H1 (cell line): ENCODE measurements at places on chromosomes 7 and 10. TPM values are rescaled to one million over a fixed set of nuclear protein-coding genes. Genes with fewer than 3 reads are reported as not detected.

The TFPI2 gene
- total RNA-seq, result 8.9 and 10.9 TPM in 2 replicates

DNA sequence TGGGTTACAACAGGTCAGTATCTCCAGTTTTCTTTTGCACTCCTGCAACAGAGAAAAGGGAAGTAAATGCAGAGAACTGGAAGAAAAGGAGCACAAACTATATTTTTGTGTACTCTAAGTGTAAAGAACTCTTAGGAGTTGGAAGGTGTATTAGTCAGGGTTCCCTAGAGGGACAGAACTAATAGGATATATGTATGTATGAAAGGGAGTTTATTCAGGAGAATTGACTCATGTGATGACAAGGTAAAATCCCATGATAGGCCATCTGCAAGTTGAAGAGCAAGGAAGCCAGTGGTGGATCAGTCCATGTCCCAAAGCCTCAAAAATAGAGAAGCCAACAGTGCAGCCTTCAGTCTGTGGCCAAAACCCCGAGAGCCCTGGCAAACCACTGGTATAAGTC is 22.6 kb upstream of the RAB18 start:
- no peak overlapping the region for H3K27ac ChIP-seq
- no peak for DNase-seq
- no peaks in the 10 kb centered on the region for H3K27me3 ChIP-seq
- H3K4me1 ChIP-seq, result no peaks in the 10 kb centered on the region

DNA sequence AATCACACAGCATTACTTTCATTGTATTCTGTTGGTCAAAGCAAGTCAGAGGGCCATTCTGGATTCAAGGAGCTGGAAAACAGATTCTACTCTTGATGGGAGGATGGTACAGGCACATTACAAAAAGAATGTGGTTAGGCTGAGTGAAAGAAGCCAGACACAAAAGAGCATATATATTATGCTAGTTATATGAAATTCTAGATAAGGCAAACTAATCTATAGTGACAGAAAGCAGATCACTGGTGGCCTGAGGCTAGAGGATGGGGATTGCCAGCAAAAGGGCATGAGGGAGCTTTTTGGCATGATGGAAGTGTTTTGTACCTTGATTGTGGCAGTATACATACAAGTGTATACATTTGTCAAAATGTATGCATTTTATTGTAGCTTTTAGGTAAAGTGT is 96.8 kb downstream of the SPAG6 start:
- no peaks in the 10 kb centered on the region for H3K36me3 ChIP-seq
- DNase-seq, result no peak
- H3K27ac ChIP-seq, result no peak overlapping the region
- no peak overlapping the region for H3K4me3 ChIP-seq

DNA sequence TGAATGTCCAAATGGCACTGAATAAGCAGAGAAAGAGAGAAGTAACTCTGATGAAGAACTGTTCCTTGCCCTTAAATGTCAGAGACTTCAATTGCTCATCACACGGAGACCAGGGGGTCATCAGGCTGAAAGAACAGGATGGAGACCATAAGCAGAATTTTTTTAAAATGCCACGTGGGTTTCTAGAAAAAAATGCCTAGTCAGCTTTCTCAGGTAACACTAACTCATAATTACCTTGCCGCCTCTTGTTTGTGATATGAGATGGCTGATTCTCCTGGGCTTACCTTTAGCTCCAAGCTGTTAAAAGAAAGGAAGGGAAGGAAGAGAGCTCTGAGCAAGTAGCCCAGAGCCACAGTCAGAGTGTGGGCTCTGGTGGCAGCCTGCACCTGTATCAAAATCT is 372.0 kb downstream of the GPAM start:
- H3K36me3 ChIP-seq, result no peaks in the 10 kb centered on the region
- H3K27me3 ChIP-seq, result no peaks in the 10 kb centered on the region
- DNase-seq, result no peak
- no peak overlapping the region for H3K27ac ChIP-seq

DNA sequence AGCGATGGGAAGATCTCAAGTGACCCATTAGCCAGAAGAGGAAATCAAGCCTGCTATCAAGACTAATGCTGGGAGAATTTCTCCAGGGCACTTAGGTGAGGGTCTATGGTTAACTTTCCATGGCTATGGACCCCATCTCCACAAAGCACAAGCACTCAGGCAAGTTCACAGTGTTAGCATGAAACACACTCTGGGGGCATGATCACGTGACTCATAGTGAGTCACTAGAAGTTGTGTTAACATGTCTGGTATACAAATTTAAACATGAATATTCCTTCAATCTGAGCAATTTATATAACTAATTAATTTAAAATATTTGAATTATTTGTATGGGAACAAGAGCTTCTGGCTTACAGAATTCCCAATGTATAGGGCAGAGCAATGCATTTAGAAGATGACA is 131.8 kb downstream of the FAM204A start:
- H3K27me3 ChIP-seq, result no peaks in the 10 kb centered on the region
- peaks cover 2% of the 10 kb centered on the region; the same call in 1 of the 2 replicates for H3K4me1 ChIP-seq
- DNase-seq, result no peak

DNA sequence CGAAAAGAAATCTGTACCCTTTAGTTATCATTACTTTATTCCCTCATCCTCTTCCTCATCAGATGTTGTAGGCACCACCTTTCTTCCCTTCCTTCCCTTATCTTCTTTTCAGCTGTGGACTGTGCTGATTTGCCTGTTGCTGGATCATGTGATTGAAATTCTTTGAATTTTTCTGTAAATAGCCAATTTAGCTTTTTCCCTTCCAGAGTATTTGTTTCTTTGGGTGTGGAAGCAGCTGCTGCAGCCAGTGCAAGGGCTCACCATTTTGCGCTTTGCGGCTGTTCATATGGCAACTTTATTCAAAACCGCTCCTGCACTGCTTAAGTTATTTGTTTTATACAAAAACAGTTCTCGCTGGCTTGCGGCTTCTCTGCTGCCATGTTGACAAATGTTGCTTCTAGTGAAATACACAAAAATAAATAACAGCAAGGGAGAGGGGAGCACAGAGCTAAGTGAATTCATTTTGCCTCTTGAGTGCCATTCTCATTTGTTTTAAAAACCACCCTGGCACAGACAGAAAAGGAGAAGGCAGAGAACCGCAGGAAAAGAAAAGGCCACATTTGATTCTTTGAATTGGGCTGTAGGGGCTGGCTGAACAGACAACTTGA is 151.2 kb downstream of the AUTS2 start:
- H3K36me3 ChIP-seq, result no peaks in the 10 kb centered on the region
- no peak overlapping the region for H3K27ac ChIP-seq
- H3K27me3 ChIP-seq, result no peaks in the 10 kb centered on the region
- peaks cover 4% of the 10 kb centered on the region; the same call in 1 of the 2 replicates for H3K4me1 ChIP-seq
- DNase-seq, result no peak

DNA sequence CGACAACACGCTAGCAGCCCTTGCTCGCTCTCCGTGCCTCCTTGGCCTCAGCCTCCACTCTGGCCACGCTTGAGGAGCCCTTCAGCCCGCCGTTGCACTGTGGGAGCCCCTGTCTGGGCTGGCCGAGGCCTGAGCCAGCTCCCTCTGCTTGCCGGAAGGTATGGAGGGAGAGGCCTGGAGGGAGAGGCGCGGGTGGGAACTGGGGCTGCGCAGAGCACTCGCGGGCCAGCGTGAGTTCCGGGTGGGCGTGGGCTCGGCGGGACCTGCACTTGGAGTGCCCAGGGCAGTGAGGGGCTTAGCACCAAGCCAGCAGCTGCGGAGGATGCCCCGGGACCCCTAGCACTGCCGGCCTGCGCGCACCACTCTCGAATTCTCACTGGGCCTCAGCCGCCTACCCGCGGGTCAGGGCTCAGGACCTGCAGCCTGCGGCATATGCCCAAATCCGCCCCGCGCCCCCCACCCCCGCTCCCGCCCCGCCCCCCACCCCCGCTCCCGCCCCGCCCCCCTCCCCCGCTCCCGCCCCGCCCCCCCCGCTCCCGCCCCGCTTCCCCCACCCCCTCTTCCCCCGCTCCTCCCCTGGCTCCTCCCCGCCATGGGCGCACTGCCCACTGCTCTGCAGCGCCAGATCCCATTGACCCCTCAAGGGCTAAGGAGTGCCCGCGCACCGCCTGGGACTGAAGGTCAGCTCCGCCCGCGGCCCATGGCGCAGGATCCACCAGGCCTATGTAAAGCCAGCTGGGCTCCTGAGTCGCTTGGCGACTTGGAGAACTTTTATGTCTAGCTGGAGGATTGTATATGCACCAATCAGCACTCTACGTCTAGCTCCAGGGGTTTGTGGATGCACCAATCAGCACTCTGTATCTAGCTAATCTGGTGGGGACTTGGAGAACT is 15.9 kb upstream of the ACBD5 start:
- no peak overlapping the region for H3K4me3 ChIP-seq
- peaks cover 4% of the 10 kb centered on the region for H3K4me1 ChIP-seq
- no peaks in the 10 kb centered on the region for H3K36me3 ChIP-seq
- H3K27me3 ChIP-seq, result peaks cover 8% of the 10 kb centered on the region
